Upper lobe of left lung (tissue), 6 donors: ENCODE measurements at places on chromosomes 4 and X. TPM values are rescaled to one million over a fixed set of nuclear protein-coding genes. Genes with fewer than 3 reads are reported as not detected.
A peak's percentile ranks its signal among the peaks of the same experiment; 100 is the strongest.

DNA sequence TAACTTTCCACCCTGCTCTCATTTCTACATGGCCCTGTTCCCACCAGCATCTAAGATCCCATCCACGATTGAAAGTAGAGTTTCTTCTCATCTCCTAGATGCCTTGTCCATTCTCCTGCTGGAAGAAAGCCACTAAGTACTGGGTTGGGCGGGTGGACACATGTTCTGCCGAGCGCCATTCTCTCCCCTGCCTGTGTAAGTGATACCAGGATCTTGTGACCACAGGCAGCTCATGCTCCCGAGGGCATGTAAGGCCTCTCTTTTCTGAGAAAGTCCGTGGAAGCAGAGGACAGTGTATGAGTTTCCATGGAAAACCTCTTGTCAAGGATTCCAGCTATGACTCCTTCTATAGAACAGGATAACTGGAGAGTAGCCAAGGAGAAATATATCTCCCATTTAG, 3.3 kb upstream of the SLC25A4 start:
- no peak overlapping the region for H3K4me3 ChIP-seq
- no peak for DNase-seq
- H3K27ac ChIP-seq = no peak overlapping the region
- peaks cover 13% of the 10 kb centered on the region for H3K4me1 ChIP-seq
- H3K36me3 ChIP-seq = no peaks in the 10 kb centered on the region

TFE3 gene
- 99.7 TPM for total RNA-seq

DNA sequence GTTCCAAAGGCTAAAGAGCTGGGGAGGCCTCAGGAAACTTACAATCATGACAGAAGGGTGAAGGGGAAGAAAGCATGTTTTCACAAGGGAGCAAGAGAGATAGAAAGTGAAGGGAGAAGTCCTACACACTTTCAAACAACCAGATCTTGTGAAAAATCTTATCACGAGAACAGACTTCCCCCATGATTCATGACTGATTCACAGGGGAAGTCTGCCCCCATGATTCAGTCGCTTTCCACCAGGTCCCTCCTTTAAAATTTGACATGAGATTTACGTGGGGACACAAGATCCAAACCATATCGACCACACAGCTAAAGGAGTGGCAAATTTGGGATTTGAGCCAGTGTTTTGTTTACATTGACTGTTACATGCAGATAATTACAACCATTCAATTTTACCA, 971.1 kb upstream of the HS3ST1 start:
- H3K27me3 ChIP-seq = no peaks in the 10 kb centered on the region
- H3K36me3 ChIP-seq = no peaks in the 10 kb centered on the region
- H3K27ac ChIP-seq = no peak overlapping the region
- H3K4me1 ChIP-seq = no peaks in the 10 kb centered on the region
- DNase-seq = no peak
- H3K4me3 ChIP-seq = no peak overlapping the region

MFSD8 gene
- total RNA-seq = 23.8 TPM

IL21 gene
- total RNA-seq = not detected

DNA sequence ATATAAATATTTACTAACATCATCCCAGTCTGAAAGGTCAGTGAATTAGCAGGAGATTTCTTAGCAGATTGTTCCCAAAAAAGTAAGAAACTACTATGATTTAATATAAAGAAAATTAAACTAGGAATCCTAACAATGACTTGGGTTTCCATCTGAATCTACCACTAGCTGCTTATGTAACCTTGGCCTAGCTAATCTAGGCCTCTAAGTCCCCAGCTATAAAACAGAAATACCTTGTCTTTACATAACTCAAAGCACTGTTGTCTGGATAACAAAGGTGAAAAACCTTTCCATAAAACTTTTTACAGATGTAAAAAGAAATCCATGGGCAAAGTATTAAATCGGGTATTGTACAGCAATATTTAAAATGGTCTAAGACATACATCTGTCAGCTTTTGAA, 3.0 kb downstream of the FBXL5 start:
- H3K36me3 ChIP-seq = no peaks in the 10 kb centered on the region
- H3K27me3 ChIP-seq = no peaks in the 10 kb centered on the region
- H3K27ac ChIP-seq = peak overlapping the region; percentile 39
- peaks cover 53% of the 10 kb centered on the region for H3K4me1 ChIP-seq
- no peak overlapping the region for H3K4me3 ChIP-seq

DNA sequence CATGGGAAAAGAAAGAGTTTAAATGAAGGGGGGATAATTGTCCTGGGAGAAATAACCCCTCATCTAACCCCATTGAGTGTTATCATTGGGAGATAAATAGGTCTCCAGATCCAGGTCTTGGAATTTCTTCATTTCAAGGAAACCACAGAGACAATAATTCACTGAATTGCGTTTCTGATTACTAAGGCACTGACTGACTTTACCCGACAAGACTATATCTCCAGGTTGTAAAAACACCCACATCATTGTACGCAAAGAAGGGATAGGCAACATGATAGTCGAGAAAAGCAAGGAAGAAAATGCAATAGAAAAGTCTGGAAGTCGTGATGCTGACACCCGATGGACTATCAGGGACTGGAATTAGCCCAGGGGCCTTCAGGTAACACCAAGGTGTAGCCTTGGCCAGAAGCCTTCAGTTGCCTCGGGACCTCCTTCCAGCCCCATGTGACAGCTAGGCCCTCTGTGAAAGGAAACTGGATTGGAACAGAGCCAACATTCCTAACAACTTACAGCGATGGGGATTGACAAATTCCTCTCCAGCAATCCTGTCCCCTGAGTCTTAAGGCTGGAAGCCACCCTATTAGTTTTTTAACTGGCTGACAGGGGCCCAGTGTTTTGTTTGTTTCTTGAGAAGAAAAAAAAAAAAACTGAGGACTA, 46.5 kb upstream of the RAB9B start:
- DNase-seq = no peak
- H3K27ac ChIP-seq = no peak overlapping the region
- H3K27me3 ChIP-seq = no peaks in the 10 kb centered on the region
- H3K36me3 ChIP-seq = no peaks in the 10 kb centered on the region

SYTL5 gene
- 0.31 TPM for total RNA-seq

GRCh38 chr4:2722033-2722432, 34.1 kb downstream of the TNIP2 start:
- peaks cover 64% of the 10 kb centered on the region for H3K36me3 ChIP-seq
- DNase-seq = no peak

DNA sequence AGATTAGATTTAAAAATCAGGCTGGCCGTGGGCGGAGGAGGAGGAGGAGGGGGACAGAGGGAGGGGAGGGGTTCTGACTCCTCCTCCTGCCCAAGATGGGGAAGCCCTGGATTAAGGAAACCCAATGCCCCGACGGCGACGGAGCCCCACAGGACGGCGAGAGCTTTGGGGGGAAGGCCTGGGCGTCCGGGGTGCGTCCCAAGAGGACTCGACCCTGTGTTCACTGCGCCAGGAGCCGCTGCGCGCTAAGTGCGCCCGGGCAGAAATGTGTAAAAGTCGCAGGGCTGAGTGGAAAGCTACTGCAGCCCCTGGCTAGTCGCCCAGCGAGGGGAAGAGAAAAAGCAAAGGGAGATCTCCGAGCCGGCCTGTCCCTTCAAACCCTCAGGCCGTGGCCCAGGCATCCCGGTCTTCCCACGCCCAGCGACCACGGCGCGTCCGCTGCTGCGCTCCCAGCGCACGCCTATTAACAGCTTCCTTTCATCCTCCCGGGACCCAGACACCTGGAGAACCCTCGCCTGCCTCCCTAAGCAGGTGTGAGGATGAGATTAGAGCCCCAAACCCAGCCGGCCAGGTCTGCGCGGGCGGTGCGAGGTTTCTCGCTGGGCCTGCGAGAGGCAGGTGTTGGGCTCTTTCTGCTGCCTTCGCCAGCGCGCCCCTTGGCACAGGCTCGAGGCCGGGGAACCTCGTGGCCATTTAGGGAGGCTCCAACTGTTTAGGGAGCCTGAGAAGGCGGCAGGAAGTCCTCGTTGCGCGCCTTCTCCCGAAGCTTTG, 1.4 kb upstream of the RPS6KA3 start:
- peaks cover 9% of the 10 kb centered on the region for H3K4me1 ChIP-seq
- H3K36me3 ChIP-seq = no peaks in the 10 kb centered on the region

GPRASP1 gene
- 2.7 TPM for total RNA-seq

DNA sequence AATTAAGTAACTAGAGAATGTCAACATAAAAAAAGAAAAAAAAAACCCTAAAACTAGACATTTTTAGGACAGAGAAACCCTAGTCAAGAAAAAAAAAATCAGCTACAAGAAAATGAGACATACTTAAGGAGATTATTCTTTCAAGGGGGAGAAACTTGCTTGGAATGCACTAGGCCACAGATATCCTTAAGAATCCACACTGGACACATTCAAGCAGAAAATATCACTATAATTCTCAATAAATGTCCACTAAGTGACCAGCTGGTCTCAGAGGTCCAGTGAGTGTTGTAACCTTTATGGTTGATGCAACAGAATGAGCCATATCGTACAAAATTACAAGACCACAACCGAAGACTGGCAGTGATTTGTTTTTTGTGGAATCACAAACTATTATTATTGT, 15.6 kb upstream of the IBSP start:
- H3K27ac ChIP-seq = no peak overlapping the region
- H3K27me3 ChIP-seq = no peaks in the 10 kb centered on the region
- H3K36me3 ChIP-seq = no peaks in the 10 kb centered on the region
- H3K4me1 ChIP-seq = no peaks in the 10 kb centered on the region

- H3K36me3 ChIP-seq = no peaks in the 10 kb centered on the region
- H3K4me3 ChIP-seq = no peak overlapping the region
- no peak overlapping the region for H3K27ac ChIP-seq
- DNase-seq = no peak
Observed at GRCh38 chrX:114051667-114052315, 532.1 kb upstream of the HTR2C start.

GRCh38 chr4:106344647-106344970, 24.0 kb downstream of the GIMD1 start:
- no peak for DNase-seq
- H3K27ac ChIP-seq = no peak overlapping the region
- peaks cover 5% of the 10 kb centered on the region for H3K36me3 ChIP-seq
- no peaks in the 10 kb centered on the region for H3K4me1 ChIP-seq

- H3K4me1 ChIP-seq = no peaks in the 10 kb centered on the region
- no peak overlapping the region for H3K27ac ChIP-seq
- H3K36me3 ChIP-seq = no peaks in the 10 kb centered on the region
Observed at GRCh38 chrX:13305108-13305507, 14.7 kb downstream of the ATXN3L start.

- peak overlapping the region; percentile 83 for H3K27ac ChIP-seq
- H3K27me3 ChIP-seq = no peaks in the 10 kb centered on the region
- no peaks in the 10 kb centered on the region for H3K4me1 ChIP-seq
- peak overlapping the region; percentile 83 for H3K4me3 ChIP-seq
- no peak for DNase-seq
Observed at GRCh38 chrX:19886883-19887531, 393 bp downstream of the SH3KBP1 start.

- H3K27ac ChIP-seq = no peak overlapping the region
- H3K4me1 ChIP-seq = no peaks in the 10 kb centered on the region
- no peaks in the 10 kb centered on the region for H3K27me3 ChIP-seq
- H3K36me3 ChIP-seq = no peaks in the 10 kb centered on the region
- H3K4me3 ChIP-seq = no peak overlapping the region
Observed at GRCh38 chrX:63761639-63762038, 23.4 kb downstream of the ARHGEF9 start.

DNA sequence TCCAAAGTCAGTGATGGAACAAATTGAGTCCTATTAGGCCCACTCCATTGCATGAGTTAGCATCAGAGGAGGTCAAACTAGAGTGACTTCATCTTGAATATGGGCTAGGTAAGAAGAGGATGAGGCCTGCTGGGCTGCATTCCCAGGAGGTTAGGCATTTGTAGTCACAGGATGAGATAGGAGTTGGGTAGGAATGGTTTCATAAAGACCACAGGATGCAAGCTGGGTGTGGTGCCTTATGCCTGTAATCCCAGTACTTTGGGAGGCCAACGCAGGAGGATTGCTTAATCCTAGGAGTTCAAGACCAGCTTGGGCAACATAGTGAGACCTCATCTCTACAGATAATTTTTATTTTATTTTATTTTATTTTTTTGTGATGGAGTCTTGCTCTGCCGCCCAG, 26.8 kb downstream of the PDGFRA start:
- H3K4me1 ChIP-seq = no peaks in the 10 kb centered on the region
- no peaks in the 10 kb centered on the region for H3K36me3 ChIP-seq

DNA sequence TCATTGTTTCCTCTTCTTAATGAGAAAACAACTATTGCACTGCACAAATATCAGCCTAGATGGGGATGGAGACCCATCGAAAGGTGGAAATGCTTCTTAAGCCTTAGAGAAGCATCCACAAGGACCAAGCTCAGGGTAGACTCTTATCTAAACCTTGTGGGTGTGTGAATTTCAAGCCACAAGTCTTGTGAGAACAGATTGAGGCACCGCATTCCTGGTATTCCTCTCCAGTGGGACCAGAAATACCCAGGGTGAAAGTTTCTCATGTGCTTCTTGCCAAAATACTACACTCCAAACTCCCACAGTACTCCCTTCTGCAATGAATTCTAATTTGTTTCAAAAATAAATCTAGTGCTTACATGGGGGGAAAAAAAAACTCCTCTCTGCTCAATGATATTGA, 375.6 kb downstream of the PDGFC start:
- H3K36me3 ChIP-seq = no peaks in the 10 kb centered on the region
- H3K27me3 ChIP-seq = no peaks in the 10 kb centered on the region
- no peak overlapping the region for H3K27ac ChIP-seq
- DNase-seq = no peak
- H3K4me1 ChIP-seq = peaks cover 10% of the 10 kb centered on the region
- no peak overlapping the region for H3K4me3 ChIP-seq

EPHA5 gene
- total RNA-seq = not detected
